Activated CD4-positive, alpha-beta T cell treated with anti-CD3 and anti-CD28 coated beads, Interleukin-10, Interleukin-2, amounts not matched to agents 100 ng/mL and 50 ng/mL, durations not matched to agents 16 hours and 8 hours (primary cell): ENCODE measurements at places on chromosomes 2 and 18.
A peak's percentile ranks its signal among the peaks of the same experiment; 100 is the strongest.

- no peak for DNase-seq
Observed at GRCh38 chr2:181642086-181642485, 14.8 kb downstream of the CERKL start.

DNA sequence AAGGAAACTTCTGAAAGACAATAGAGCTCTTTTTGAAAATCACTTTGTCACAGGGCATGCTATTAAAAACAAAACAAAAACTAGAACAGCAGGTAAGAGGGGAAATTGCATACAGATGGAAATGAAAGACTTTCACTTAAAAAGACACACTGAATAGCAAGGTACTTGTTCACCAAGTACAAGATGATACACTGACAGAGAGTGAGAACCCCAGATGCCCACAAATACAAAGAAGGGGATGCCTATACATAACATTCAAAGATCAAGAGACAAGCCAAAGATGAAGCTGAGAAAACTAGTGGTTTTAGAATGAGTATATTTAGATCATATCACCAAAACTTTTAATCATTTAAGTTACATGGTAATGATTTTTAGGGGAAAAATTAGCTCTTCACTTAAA lies 60.7 kb downstream of the ASXL2 start:
- DNase-seq: peak; percentile 90

DNA sequence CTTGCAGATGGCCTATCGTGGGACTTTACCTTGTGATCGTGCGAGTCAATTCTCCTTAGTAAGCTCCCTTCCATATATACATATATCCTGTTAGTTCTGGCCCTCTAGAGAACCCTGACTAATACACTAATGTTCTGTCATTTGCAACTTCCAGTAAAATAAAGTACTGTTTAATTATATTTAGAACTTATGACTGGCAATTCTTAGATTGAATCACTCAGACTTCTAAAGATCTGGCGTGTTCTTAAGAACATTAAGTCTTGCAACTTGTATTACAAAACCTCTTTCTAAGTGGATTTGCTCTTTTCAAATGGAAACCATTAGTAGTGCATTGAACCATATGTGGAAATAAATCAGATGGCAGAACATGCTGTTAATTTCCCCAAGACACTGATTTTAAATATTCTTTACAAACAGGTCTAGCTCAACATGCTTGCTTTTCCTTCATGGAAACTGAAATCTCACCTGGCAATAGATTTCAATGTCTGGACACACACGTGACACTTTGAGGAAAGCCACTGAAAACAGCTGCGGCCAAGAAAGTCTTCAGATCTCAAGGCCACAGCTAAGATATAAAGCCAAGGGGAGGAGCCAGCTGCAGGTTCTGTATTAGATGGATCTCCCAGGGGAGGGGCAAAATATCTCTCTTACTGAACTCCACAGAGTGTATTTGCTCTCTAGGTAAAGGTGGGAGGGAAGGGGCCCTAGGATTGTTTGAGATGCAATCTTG lies 50.6 kb downstream of the PMAIP1 start:
- DNase-seq: peak; percentile 69

GRCh38 chr2:73077424-73077795 lies 5.9 kb upstream of the SFXN5 start:
- DNase-seq: no peak

- DNase-seq: no peak
Observed at GRCh38 chr2:80519699-80520291, 215.2 kb upstream of the LRRTM1 start.

DNA sequence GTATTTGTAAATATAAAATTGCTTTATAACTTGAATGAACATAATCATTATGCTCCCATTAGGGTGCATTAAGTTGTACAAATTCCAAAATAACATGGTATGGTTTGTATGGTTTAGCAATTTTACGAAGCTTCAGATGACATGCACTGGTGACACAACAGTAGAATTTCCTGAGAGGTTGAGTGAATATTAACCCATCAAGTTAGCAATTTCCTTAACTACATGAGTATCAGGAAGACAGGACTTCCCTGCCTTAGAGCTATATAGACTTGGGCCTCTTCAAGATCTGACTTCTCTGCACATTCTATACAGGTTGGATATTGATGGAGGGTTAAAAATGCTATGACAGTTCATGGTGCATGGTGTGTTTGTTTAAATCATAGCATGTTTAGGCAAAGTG lies 60.2 kb downstream of the ZC3H6 start:
- DNase-seq: no peak

DNA sequence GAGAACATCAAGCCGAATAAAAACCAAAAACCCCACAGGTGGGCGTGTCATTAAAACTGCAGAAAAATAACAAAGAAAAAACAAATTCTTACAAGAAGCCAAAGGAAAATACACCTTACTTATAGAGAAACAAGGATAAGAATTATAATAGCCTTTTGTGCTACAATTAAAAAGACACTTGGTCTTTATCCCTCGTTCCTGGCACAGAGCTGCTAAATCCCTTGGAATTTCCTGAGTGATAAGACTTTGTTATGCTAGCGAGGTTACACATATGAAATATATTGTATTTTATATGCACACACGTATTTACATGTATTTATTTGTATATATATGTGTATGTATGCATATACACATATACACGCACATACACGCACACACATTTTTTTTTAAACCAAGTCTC lies 325.3 kb upstream of the TFPI start:
- DNase-seq: no peak

- no peak for DNase-seq
Observed at GRCh38 chr2:163493359-163494298, 242.2 kb downstream of the FIGN start.

GRCh38 chr2:215038421-215038820 lies 100.0 kb downstream of the ABCA12 start:
- DNase-seq: no peak

- no peak for DNase-seq
Observed at GRCh38 chr2:80292474-80292873, 12.1 kb downstream of the LRRTM1 start.

- no peak for DNase-seq
Observed at GRCh38 chr2:105577762-105578161, 166.9 kb upstream of the NCK2 start.

GRCh38 chr18:43312891-43313290 lies 35.6 kb upstream of the SYT4 start:
- DNase-seq: no peak

DNA sequence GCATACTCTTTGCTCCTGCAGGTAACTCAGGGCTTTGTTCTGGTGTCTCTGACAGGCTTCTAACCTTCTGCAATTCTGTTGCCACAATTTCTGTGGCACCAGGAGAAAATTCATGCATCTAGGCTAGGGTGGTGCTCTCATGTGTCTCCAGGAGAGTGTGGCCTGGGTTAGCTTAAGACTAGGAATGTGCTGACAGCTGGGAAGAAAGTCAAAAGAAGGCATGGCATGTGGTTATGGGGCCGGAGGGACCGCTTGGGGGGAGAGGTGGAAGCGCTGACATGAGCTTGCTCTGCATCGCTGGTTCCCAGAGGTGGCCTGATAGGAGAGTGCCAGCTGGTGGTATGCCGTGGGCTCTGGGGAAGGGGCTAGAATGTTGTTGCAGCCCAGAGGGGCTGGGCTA lies 173.3 kb upstream of the TNP1 start:
- DNase-seq: no peak

GRCh38 chr18:76368976-76369375 lies 126.1 kb downstream of the ZNF516 start:
- no peak for DNase-seq

GRCh38 chr18:34050661-34051060 lies 174.1 kb downstream of the NOL4 start:
- no peak for DNase-seq

GRCh38 chr2:36682562-36682961 lies 13.9 kb upstream of the VIT start:
- DNase-seq: no peak

- no peak for DNase-seq
Observed at GRCh38 chr2:66080127-66080526, 354.8 kb upstream of the MEIS1 start.

- no peak for DNase-seq
Observed at GRCh38 chr2:218419630-218420216, 800 bp downstream of the VIL1 start.

DNA sequence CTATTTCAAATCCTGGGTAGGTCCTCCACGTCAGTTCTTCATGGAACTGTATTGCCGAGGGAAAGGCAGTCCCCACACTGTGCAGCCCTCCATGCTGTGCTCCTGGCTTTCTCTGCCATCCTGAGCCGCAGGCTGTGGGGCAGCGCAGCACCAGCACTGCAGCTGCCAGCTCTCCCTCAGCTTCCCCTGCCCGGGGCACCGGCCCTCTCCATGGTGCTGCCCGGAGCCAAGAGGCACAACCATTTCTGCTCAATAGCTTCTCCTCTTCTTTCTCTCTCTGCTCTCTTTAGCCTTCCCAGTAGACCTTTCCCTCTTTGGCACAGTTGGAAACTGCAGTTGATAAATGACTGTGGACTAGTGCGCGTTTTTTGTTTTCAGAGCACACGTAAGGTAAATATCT lies 12.1 kb downstream of the ANKRD23 start:
- DNase-seq: no peak

- no peak for DNase-seq
Observed at GRCh38 chr2:96687711-96688640, 45.4 kb downstream of the FER1L5 start.

GRCh38 chr2:239826786-239827522 lies 198.2 kb downstream of the NDUFA10 start:
- no peak for DNase-seq
